ENCODE measurements at places on chromosomes 12 and 14. TPM values are rescaled to one million over a fixed set of nuclear protein-coding genes. Genes with fewer than 3 reads are reported as not detected.

DNA sequence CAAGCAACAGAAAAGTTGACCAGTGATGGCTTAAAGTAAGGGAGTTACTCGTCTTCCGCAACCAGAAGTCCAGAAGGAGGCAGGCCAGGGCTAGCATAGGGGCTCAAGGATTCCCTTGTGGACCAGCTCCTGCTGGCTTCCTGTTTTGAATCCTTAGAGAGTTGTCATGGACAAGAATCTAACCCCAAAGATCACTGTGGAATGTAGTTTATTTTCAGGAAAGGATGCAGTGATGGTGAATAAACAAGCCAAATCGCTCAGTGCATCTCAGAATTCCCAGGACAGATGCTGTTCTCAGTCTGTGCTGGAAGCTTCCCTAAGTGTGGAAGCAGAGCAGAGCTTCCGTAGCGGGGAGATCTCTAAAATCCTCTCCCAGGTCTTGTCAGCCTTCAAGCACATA lies 311.3 kb downstream of the C12orf75 start:
- H3K4me1 ChIP-seq, result no peaks in the 10 kb centered on the region
- no peak overlapping the region for H3K27ac ChIP-seq

The GOLGA5 gene
- 36.8 TPM for total RNA-seq

- no peak overlapping the region for H3K4me3 ChIP-seq
- no peak for DNase-seq
- no peak overlapping the region for H3K27ac ChIP-seq
- peaks cover 38% of the 10 kb centered on the region for H3K4me1 ChIP-seq
- no peaks in the 10 kb centered on the region for H3K36me3 ChIP-seq
- no peaks in the 10 kb centered on the region for H3K27me3 ChIP-seq
Observed at GRCh38 chr12:64918344-64918743, 93.9 kb downstream of the TBC1D30 start.

The HOXC6 gene
- 1.2 TPM for total RNA-seq

The SYT10 gene
- total RNA-seq, result 2.9 TPM

DNA sequence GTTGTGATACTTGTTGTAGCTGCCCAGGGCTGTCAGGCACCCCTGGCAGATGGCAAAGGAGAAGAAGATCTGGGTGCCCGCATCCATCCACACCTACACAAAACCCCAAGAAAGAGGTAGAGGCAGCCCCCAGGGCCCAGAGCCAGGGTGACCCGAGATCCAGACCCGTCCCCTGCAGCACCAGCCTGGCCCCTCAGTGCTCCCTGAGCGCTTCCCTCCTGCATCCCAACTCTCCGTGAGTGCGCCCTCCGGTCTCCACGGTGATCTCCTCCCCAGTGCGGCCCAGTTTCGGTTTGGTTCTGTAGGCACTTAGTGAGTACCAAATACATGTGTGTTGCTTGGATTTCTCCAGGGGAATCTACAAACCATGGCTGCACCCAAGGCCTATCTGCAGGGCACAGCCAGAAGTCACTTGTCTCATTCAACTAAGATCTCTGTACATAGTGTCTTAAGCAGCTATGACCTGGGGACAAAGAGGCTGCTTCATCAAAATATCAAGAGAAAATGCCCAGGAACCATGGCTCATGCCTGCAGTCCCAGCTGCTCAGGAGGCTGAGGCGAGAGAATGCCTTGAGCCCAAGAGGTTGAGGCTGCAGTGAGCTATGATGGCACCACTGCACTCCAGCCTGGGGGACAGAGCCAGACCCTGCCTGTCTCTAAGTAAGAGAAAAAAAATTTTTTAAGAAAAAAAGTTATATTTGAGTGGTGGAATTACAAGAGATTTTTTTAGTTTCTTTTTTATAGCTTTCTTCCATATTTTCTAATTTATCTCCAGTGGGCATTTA lies 15.9 kb downstream of the SLC6A12 start:
- H3K4me3 ChIP-seq, result no peak overlapping the region
- H3K27me3 ChIP-seq, result peaks cover 70% of the 10 kb centered on the region
- no peaks in the 10 kb centered on the region for H3K4me1 ChIP-seq
- H3K27ac ChIP-seq, result no peak overlapping the region
- no peaks in the 10 kb centered on the region for H3K36me3 ChIP-seq

The GDF3 gene
- not detected for total RNA-seq

The SAMD15 gene
- total RNA-seq, result 1.1 TPM

The RNFT2 gene
- total RNA-seq, result 32.0 TPM

The DPPA3 gene
- total RNA-seq, result not detected

- H3K27me3 ChIP-seq, result peaks cover 93% of the 10 kb centered on the region
- no peak overlapping the region for H3K4me3 ChIP-seq
- DNase-seq, result no peak
- H3K27ac ChIP-seq, result no peak overlapping the region
Observed at GRCh38 chr12:47993491-47993890, 10.8 kb downstream of the COL2A1 start.

The ESRRB gene
- 0.27 TPM for total RNA-seq

DNA sequence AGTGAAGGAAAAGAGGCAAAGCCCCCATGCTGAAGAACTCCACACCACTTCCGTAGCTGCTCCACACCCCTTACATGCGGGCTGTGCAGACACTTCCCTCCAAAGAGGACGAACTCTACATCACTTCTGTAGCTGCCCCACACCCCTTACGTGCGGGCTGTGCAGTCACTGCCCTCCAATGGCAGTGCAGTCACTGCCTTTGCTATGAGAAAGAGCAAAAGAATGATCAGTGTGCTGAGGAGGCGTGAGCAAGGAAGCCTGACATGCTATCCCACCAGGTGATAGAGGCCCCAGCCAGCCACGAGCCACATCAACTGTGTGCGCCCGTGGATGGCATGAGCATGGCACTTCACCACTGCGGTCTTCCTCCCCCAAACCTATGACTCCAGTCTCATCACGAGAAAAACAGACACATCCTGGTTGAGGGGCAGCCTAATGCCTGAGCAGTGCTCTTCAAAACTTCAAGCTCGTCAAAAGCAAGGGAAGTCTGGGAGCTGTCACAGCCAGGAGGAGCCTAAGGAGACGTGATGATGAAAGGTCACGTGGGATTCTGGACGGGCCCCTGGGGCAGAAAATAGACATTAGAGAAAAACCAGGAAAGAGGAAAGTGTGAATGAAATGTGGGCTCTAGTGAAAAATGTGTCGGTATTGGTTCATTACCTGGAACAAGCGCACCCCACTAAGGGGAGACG lies 60.8 kb upstream of the C14orf180 start:
- no peaks in the 10 kb centered on the region for H3K4me1 ChIP-seq
- no peak overlapping the region for H3K4me3 ChIP-seq
- DNase-seq, result no peak
- peaks cover 86% of the 10 kb centered on the region for H3K27me3 ChIP-seq

The SLCO1B1 gene
- total RNA-seq, result 1.4 TPM

GRCh38 chr12:5051913-5052312 lies 8.2 kb downstream of the KCNA5 start:
- H3K27ac ChIP-seq, result no peak overlapping the region
- H3K4me1 ChIP-seq, result no peaks in the 10 kb centered on the region
- no peak for DNase-seq

The TSPAN8 gene
- 289 TPM for total RNA-seq

The TPH2 gene
- total RNA-seq, result 0.38 TPM

GRCh38 chr12:51247523-51248206 lies 9.0 kb downstream of the DAZAP2 start:
- DNase-seq, result no peak
- H3K36me3 ChIP-seq, result peaks cover 20% of the 10 kb centered on the region
- H3K27ac ChIP-seq, result no peak overlapping the region
- H3K4me3 ChIP-seq, result no peak overlapping the region
- H3K4me1 ChIP-seq, result peaks cover 9% of the 10 kb centered on the region

The NYNRIN gene
- total RNA-seq, result 8.4 TPM

- H3K4me1 ChIP-seq, result peaks cover 55% of the 10 kb centered on the region
- no peak overlapping the region for H3K4me3 ChIP-seq
- DNase-seq, result no peak
- peaks cover 77% of the 10 kb centered on the region for H3K36me3 ChIP-seq
- no peaks in the 10 kb centered on the region for H3K27me3 ChIP-seq
- H3K27ac ChIP-seq, result no peak overlapping the region
Observed at GRCh38 chr12:117080661-117081144, 18.5 kb downstream of the TESC start.

GRCh38 chr14:37588667-37588955 lies 6.4 kb downstream of the FOXA1 start:
- peak overlapping the region; percentile 66 for H3K4me3 ChIP-seq
- no peak for DNase-seq
- peaks cover 8% of the 10 kb centered on the region for H3K4me1 ChIP-seq
- H3K27ac ChIP-seq, result peak overlapping the region; percentile 85

GRCh38 chr12:113818833-113819232 lies 147.3 kb downstream of the RBM19 start:
- peak; percentile 14 for DNase-seq
- no peaks in the 10 kb centered on the region for H3K36me3 ChIP-seq
- H3K4me3 ChIP-seq, result no peak overlapping the region
- H3K4me1 ChIP-seq, result peaks cover 7% of the 10 kb centered on the region
- no peaks in the 10 kb centered on the region for H3K27me3 ChIP-seq
